ENCODE measurements at places on chromosomes 2 and 18.

- no peak for DNase-seq
These were observed 783.3 kb downstream of the PLCL1 start for GRCh38 chr2:198587741-198588140.

- DNase-seq = no peak
These were observed 11.8 kb downstream of the CHPF start for GRCh38 chr2:219531639-219532377.

- DNase-seq = no peak
These were observed 19.6 kb downstream of the ANO7 start for GRCh38 chr2:241208058-241208457.

GRCh38 chr18:5759194-5759593 is 136.1 kb downstream of the TMEM200C start:
- no peak for DNase-seq

GRCh38 chr2:122748552-122749011 is 993.1 kb downstream of the TSN start:
- no peak for DNase-seq

GRCh38 chr2:191166756-191167445 is 16.1 kb upstream of the STAT4 start:
- DNase-seq = no peak

GRCh38 chr2:29114946-29115609 is at the start of gene CLIP4:
CLIP4 (plus strand) TSS chr2:29115415; CDS start chr2:29121389, 5,974 bp downstream.
- peak; percentile 75 for DNase-seq

GRCh38 chr2:64629875-64630274 is 23.8 kb downstream of the SERTAD2 start:
- no peak for DNase-seq

- DNase-seq = no peak
These were observed 281.8 kb upstream of the TCF4 start for GRCh38 chr18:55869556-55870501.

GRCh38 chr2:221569871-221570270 is 2.2 kb downstream of the EPHA4 start:
- no peak for DNase-seq

- no peak for DNase-seq
These were observed 42.8 kb downstream of the METTL8 start for GRCh38 chr2:171390941-171391516.

DNA sequence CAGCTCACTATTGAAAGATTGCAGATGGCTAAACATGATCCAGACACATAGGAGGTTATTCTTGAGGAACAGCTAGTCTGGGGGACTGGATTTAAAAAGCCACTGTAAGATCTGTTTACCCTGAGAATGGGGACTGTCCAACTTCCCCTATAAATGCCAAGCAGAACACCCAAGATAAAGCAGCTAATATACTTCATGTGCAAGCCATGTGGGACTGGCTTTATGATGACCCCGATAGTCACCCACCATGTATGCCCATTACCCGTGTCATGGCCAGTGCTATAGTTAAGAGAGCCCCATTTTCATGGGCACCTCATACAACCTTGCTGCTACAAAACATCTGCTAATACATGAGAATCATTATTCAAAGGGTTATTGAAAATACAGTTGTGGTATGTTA is 16.0 kb downstream of the YPEL5 start:
- DNase-seq = no peak

- no peak for DNase-seq
These were observed 110.2 kb downstream of the FIGN start for GRCh38 chr2:163625632-163626031.

GRCh38 chr2:160352500-160352899 is 141.1 kb downstream of the RBMS1 start:
- DNase-seq = no peak

GRCh38 chr2:76296438-76296837 is 585.7 kb upstream of the GCFC2 start:
- DNase-seq = no peak

GRCh38 chr18:71583252-71583651 is 960.9 kb downstream of the CBLN2 start:
- no peak for DNase-seq

DNA sequence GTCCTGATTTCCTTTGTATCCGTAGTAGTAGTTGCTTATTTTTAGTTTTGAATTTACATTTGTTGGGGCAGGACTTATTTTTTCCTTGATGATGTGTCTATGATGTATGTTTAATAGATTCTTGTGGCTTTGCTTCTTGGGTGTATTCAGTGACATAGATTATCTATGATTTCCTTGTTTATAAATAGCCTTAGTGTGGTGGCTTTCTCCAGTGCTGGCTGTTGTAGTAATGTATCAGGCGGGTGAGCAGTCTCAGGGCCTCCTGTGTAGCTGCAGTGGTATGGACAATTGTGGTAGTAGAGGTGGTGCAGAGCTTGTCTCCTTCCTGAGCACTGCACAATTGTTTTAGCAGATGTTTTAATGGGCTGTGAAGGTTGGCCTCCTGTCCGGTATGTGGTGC is 60.5 kb downstream of the SMCHD1 start:
- no peak for DNase-seq

DNA sequence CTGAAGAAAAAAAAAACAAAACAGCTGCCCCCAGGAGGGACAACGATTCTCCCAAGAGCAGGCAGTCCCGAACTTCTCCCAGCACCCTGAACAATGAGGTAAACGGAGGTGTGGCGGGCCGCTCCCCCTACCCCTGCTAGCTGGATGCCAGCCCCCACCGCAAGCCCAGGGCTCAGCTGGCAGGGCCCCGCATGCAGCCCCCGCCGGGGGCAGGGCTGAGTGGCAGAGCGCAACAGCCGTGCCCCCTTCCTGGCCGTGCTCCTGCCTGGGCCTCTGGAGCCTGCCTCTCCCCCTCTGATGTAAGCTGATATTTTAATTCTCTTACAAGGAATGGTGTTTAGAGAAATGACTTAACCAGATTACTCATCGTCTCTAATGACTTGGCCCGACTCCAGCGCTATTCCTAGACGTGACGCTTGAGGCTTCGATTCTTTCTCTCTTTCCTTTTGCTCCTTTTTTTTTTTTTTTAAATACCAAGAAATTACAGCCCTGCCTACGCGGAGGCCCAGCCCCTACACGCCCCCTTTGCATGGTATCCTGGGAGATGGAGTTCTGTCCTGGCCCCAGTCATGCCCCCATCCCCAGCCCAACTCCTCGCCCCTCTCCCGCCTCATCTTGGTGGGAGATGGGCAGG is 4.6 kb upstream of the ARID5A start:
- DNase-seq = no peak

- DNase-seq = no peak
These were observed 15.3 kb upstream of the CIDEA start for GRCh38 chr18:12238826-12239225.

DNA sequence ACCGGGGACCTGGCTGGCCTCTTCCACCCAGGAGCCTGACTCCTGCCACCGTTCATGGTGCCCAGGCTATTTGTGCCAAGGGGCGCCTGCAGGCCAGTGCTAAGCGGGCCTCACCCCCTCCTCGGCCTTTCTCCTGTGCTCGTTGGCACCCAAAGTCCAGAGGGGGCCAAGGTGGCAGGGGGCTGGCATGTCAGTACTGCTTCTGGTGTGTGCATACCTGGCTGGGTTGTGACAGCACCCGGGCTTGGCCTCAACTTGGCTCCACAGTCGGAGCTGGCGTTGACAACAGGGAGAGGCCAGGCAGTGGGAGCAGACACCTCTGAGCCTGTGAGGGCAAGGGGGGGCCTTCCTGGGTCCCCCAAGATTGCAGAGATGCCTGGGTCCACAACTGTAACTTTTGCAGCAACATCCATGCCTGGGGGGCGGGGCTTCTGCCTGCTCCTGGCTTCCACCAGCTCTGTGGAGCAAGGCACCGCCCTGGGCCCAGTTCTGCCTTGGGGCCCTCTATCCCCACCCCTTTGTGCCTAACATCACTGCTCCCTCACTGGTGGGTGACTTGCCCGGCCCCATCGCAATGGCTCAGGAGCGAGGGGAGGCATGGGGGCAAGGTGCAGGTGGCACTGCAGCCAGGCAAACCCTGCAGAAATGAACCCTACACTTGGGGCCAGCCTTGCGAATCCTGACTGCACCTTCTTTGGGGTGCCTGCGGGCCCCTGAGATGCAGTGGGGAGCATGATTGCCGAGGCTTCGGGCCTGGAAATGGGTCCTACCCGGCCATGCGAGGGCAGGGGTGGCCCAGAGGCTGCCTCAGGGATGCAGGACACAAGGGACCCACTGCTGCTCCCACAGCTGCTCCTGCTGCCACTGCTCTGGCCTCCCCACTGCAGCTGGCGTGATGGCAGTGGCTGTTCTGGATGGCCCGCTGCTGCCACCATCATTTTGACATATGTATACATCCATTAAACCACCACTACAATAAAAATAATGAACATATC is 35.9 kb downstream of the PTPN4 start:
- DNase-seq = no peak

GRCh38 chr2:74347742-74348141 is 4.5 kb upstream of the SLC4A5 start:
- DNase-seq = no peak

DNA sequence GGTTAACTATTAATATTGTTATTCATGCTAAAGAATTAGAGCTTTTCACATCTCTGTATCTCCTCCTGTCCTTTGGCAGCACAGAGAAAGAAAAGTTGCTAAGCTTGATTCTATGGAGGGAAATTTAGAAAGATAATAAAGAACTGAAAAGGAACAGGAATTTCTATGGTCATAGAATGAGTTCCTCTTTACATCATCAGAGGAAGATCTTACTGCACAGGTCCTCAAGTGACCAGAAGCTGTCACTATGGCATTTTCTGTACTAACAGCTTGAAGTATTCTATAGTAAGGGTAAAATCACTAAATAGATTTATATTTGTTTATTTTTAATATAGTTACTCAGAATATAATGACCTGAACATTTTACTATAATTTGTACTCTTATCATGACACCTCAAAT is 6.0 kb upstream of the PRKD3 start:
- no peak for DNase-seq

GRCh38 chr2:132757002-132757589 is 87.1 kb upstream of the LYPD1 start:
- no peak for DNase-seq

- DNase-seq = no peak
These were observed 242.6 kb upstream of the FBXO11 start for GRCh38 chr2:48148841-48149430.

- DNase-seq = no peak
These were observed 495.8 kb downstream of the NRXN1 start for GRCh38 chr2:50535971-50536759.

DNA sequence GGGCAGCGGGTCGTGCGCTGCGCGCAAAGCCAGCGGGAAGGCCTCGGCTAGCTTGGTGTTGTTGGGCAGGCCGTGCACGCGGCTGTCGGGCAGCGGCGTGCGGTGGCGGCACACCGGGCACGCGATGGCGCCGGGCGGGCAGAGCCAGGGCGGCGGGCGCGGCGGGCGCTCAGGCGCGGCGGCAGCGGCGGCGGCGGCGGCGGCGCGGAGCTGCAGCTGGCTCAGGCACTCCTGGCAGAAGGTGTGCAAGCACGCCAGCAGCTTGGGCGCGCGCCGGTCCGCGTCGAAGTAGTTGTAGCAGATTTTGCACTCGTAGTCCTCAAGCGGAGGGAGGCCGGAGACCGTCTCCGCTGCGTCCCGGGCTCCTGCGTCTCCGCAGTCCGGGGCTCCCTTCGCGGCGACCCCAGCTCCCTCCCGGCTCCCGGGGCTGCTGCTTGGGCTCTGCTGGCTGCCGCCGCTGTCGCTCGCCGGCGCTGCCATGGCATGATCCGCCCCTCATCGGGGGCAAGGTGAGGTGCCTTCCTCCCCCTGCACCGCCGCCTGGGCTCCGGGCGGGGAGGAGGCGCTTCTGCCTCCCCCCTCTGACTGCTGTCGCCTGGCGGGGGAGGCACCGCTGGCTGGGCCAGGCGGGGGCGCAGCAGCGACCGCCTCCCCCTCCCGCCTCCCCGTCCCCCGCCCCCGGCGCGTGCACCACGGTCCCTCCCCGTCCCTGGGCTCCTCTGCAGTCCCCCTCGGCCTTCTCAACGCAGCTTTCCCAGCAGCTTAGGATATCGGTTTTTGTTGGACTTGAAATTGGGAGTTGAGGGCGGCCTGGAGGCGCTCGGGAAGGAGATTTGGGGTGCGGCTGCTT is 21.0 kb upstream of the PAX3 start:
- DNase-seq = no peak

DNA sequence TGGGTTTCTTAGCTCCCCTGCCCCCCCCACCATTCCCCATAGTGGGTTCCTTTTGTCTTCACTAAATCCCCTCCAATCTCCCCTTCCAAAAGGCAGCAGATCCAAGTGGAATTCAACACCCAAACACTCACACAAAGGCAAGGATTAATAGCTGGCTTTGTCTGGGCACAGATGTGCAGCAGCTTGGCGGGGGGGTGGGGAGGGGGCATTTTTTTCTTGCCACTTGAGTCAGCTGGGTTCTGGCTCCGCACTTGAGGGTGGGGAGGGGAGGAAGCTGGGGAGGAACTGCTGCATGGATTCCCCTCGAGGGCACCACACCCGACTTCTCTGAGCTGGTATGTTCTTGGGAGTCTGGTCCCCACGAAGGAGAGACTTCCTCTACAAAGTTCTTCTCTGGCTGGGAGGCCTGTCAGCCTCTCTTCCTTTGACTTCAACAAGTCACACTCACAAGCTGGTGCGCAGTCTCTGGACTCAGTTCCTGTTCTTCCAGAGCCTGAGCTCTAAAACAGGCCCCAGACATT is 36.0 kb downstream of the SERTAD2 start:
- no peak for DNase-seq

DNA sequence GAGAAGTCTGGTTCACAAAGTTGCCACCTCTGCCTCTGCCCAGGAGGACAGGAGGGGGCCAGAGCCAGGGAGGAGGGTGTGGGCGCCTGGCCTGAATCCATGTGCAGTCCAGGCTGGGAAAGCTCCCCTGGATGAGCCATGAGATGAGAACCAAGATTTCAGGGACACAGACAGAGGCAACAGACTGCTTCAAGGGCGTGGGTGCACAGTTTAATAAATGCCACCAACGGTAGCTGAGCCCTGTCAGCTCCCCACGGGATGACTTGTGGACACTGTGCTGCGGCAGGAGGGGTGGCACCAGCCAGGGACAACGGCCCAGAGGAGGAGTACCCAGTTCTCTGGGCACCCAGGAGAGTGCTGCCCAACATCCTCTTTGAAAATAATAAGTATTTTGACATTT is 15.2 kb downstream of the CAPG start:
- no peak for DNase-seq

DNA sequence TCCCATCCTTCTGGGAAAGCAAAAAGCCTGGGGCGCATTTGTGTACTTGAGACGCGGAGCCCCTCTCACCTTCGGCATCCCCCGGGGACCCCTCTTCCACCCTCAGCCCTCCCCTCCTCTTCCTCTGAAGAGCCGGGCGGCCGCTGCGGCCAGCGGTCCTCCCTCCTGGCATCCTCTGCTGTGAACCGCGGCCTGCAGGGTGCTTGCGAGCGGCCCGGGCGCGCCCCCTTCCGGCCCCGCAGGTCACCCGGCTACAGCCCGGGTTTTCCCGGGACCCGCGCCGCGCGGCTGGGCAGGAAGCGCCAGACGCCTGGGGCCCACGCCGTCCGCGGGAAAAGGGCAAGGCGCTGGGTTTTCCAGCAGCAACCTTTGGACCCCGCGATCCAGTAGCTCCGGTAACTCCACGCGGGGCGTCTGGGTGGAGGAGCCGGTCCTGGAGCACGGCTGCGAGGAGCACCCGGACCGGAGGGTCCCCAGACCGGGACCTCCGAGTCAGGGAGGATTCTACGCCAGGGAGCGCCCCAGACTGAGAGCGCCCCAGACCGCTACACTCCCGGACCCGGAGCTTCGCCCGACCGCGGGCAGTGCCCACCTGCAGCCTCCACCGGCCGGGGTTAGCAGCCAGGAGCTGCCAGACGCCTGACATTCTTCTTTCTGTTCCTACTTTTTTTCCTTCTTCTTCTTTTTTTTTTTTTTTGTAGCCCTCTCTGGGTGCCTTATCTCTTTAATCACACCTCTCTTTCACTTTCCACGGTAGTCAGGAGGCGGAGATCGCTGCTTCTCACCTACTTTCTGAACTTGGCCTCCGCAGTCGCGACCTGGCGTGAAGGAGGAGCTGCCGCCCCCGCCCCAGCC is at the start of gene IL18R1:
Gene IL18R1 (plus strand): TSS at position 271 of the 855 bp plus-strand sequence. CDS start 6,865 bp downstream, outside the sequence.
- peak; percentile 68 for DNase-seq

All from C1 segment of cervical spinal cord (tissue), 14 donors.